ENCODE measurements at places on chromosomes 12 and 14. TPM values are rescaled to one million over a fixed set of nuclear protein-coding genes. Genes with fewer than 3 reads are reported as not detected.
A peak's percentile ranks its signal among the peaks of the same experiment; 100 is the strongest.

DNA sequence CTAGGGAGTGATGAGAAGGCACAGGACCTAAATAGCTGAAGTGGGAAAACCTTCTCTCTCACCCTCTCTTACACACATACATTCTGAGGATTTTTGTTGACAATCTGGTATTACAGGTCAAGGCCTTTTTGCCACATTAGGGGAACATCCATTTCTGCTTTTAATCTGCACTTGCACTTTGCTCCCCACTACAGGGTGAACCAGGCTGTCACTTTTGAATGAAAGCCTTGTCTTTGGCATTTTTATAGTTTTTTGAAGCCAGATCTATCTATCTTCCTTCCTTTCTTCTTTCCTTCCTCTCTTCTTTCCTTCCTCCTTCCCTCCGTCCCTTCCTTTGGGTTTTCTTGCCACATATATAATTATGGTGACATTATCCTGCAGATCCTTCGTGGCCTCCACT is 165.9 kb upstream of the OTX2 start:
- H3K4me1 ChIP-seq = no peaks in the 10 kb centered on the region
- no peaks in the 10 kb centered on the region for H3K36me3 ChIP-seq
- no peak for DNase-seq

GRCh38 chr12:120342175-120343038 is 14.8 kb upstream of the PLA2G1B start:
- no peaks in the 10 kb centered on the region for H3K36me3 ChIP-seq
- H3K27me3 ChIP-seq = no peaks in the 10 kb centered on the region
- H3K4me3 ChIP-seq = no peak overlapping the region

DNA sequence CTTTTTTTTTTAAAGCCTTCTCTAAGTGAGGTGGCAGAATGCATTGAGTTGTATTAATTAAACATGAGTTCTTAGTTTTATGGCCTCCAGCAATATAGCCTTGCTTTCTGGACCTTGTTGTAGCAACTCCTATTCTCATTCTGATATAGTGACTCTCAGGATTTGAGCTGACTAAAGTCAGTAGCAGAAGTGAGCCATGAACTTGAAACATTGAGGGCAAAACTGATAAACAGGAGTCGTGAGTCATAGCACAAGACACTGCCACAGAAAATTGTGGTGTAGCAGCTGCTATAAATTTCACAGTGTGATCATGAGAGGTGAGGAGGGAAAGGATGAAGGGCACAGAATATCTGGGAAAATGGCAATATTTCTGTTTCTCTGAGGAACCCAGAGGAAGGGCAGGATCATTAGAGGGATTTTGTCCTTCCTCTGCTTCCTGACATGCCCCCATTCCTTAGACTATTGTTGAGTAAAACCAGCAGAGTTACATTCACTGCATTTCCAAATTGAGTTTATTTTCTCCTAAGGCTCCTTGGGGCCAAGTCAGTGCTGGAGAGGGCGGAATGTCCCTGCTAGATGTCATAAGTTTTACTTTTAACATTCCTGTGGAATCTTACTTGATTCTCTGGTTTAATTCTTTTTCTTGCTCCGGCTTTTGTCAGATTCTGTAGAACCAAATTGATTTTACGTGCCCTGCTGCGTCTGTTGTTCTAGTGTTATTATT is 7.5 kb downstream of the KLRG1 start:
- no peaks in the 10 kb centered on the region for H3K4me1 ChIP-seq
- no peak overlapping the region for H3K4me3 ChIP-seq
- H3K36me3 ChIP-seq = no peaks in the 10 kb centered on the region

TMTC2 gene
- 17.2 TPM for total RNA-seq

GRCh38 chr12:22333186-22333712 is 1.3 kb downstream of the ST8SIA1 start:
- no peaks in the 10 kb centered on the region for H3K36me3 ChIP-seq
- peak overlapping the region; percentile 76 for H3K27ac ChIP-seq
- no peak for DNase-seq

GRCh38 chr14:91111443-91111842 is 2.4 kb upstream of the DGLUCY start:
- no peaks in the 10 kb centered on the region for H3K27me3 ChIP-seq
- H3K36me3 ChIP-seq = no peaks in the 10 kb centered on the region
- no peak overlapping the region for H3K4me3 ChIP-seq
- no peak for DNase-seq

DNA sequence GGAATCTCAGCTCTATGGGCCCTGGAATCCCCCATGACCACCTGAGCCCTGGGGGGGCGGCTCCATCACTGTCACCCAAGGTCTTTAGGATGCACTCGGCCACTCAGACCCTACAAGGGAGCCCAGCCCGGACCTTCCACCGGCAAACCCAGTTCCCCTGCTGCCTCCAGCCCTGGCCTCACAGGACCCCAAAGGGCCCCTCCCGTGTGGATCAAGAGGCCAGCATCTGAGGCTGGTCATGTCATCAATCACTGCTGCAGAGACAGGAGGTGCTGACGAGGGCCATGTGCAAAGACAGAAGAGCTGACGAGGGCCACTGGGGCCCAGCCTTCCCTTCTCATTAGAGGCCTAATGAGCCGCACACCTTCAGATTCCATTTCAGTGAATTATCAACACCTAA is 39.0 kb upstream of the SFSWAP start:
- H3K4me3 ChIP-seq = no peak overlapping the region
- no peaks in the 10 kb centered on the region for H3K4me1 ChIP-seq
- peaks cover 14% of the 10 kb centered on the region for H3K27me3 ChIP-seq

PELI2 gene
- total RNA-seq = 15.8 TPM

LHX5 gene
- total RNA-seq = not detected

- DNase-seq = no peak
- H3K27ac ChIP-seq = no peak overlapping the region
- H3K27me3 ChIP-seq = no peaks in the 10 kb centered on the region
- H3K36me3 ChIP-seq = no peaks in the 10 kb centered on the region
- H3K4me3 ChIP-seq = no peak overlapping the region
Observed at GRCh38 chr14:90805662-90806540, 10.3 kb downstream of the TTC7B start.

KLRD1 gene
- 2.6 TPM for total RNA-seq

DNA sequence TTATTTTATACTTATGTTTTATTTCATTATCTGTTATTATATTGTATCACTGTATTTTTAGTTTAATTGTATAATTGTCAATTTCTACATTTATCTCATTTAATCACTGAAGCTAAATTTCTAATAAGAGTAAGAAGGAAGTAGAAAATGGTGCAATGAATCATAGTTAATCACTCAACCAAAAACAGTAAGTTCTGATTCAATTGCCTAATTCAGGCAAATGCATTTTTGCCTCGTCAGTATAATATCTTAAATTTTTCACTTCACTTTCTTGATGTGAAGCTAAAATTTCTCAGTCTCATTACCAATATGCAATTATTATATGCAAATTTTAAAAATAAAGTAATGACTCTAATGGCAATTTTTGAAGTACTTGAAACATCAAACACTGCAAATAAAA is 340.5 kb upstream of the USP15 start:
- DNase-seq = no peak
- no peak overlapping the region for H3K4me3 ChIP-seq
- no peaks in the 10 kb centered on the region for H3K36me3 ChIP-seq
- H3K27me3 ChIP-seq = no peaks in the 10 kb centered on the region
- no peak overlapping the region for H3K27ac ChIP-seq

DNA sequence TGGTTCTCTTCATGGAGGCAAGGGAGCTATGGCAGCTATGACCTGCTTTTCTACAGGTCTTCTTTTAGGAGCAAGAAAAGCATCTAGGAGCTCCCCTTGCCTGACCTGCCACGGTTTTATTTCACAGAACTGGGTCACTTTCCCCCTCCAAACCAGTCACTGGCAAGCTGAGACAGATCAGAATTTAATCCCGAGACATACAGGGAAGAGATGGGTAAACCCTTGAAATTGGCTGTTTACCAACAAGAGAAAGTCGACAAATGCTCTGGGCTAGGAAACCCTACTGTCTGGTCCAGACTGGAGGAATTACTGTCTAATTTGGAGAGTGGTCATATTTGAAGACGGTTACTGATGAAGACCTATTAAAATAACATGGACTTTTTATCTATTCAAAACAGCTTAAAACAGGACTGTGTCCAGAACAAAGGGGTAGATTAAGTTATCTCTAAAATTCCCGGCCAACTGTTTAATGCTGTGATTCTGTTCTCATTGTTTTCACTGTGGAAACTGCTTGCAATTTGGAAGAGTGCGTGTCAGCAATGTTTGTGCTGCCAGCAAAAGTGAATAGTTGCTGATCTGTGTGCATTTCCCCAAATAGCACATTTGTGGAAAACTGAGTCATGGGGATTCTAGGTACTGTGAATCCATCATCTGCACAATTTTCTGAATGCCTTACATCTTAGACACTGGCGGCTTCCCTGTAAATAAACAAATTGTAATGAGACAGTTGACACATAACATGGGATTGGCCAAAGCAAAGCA is 73.4 kb upstream of the EEA1 start:
- H3K27me3 ChIP-seq = no peaks in the 10 kb centered on the region
- H3K27ac ChIP-seq = no peak overlapping the region
- H3K4me3 ChIP-seq = no peak overlapping the region
- peaks cover 2% of the 10 kb centered on the region for H3K4me1 ChIP-seq
- H3K36me3 ChIP-seq = no peaks in the 10 kb centered on the region

DNA sequence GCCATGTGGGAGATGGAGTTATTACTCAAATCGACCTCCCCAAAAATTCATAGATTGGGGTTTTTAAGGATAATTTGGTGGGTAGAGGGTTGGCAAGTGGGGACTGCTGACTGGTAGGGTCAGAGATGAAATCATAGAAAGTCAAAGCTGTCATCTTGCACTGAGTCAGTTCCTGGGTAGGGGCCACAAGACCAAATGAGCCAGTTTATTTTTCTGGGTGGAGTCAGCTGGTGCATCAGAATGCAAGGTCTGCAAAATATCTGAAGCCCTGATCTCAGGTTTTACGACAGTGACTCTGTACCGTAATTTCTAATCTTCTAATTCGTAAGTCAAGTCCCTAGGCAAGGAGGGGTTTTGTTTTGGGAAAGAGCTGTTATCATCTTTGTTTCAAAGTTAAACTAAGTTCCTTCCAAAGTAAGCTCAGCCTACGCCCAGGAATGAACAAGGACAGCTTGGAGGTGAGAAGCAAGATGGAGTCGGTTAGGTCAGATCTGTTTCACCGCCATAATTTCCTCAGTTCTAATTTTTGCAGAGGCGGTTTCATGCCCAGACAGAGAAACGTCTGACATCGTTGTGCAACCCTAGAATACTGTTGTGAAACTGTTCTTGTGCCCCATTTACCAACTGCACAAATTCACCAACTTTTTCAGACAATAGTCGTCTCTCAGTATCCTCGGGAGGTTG is 104.5 kb upstream of the SFSWAP start:
- peaks cover 20% of the 10 kb centered on the region for H3K27me3 ChIP-seq
- peaks cover 5% of the 10 kb centered on the region for H3K4me1 ChIP-seq
- DNase-seq = no peak
- no peaks in the 10 kb centered on the region for H3K36me3 ChIP-seq
- no peak overlapping the region for H3K4me3 ChIP-seq
- no peak overlapping the region for H3K27ac ChIP-seq

DNA sequence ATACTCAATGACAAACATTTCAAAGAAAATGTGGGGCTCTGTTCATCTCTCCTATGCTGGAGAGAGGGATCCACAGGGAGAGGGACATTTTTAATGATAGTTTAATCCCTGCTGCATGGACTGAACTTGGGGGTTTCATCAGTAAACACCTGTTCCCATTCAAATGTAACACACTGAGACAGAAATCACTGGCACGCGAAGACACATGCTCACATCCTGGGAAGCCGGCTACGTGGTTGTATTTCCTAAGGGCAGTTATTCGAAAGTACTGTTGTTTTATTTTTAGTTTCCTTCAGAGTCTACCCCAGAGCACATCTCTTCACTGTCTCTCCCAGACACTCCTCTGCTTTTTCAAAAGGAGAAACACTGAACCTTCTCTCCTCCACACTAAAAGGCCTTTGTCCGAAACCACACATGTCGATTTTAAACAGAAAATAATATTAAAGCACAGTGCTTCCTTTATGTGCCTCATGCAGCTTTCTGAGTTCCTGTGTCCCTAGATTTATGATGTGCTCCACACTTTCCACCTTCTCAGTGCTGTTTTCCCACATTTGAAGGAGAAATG is 52.8 kb downstream of the PTHLH start:
- no peaks in the 10 kb centered on the region for H3K27me3 ChIP-seq
- DNase-seq = no peak
- no peak overlapping the region for H3K4me3 ChIP-seq
- H3K4me1 ChIP-seq = no peaks in the 10 kb centered on the region

BRI3BP gene
- 28.9 TPM for total RNA-seq

- H3K4me1 ChIP-seq = no peaks in the 10 kb centered on the region
- no peak overlapping the region for H3K4me3 ChIP-seq
- no peaks in the 10 kb centered on the region for H3K27me3 ChIP-seq
- no peak for DNase-seq
Observed at GRCh38 chr14:102749393-102750305, 27.6 kb upstream of the TRAF3 start.
